GM04504 (cell line): ENCODE measurements at places on chromosomes 5 and 9.

GRCh38 chr9:130446101-130446861 is 1.5 kb downstream of the ASS1 start:
- DNase-seq, result peak; percentile 95

GRCh38 chr9:37503736-37504135 is 18.0 kb downstream of the POLR1E start:
- DNase-seq, result no peak

- no peak for DNase-seq
Measured at GRCh38 chr9:127509261-127509954, 58.1 kb downstream of the LRSAM1 start.

DNA sequence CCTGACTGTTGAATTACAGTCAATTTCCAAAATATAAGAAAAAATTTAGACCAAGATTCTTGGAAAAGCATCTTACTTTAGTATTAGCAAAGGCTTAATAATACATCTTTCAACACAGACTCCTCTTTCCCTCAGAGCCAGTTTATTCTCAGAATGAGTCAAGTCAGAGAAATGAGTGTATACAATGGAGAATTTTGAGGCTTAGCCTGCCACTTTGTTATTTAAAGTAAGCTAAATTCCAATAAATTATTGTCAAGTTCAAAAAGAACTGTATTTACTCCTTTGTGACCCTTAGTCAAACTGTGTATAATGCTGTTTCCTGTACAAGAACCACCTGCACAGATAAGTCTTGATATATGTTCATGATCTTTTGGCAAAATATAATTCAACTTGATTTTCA is 428.5 kb upstream of the ITGA1 start:
- DNase-seq, result no peak

GRCh38 chr5:87156631-87157030 is 111.1 kb upstream of the RASA1 start:
- no peak for DNase-seq

DNA sequence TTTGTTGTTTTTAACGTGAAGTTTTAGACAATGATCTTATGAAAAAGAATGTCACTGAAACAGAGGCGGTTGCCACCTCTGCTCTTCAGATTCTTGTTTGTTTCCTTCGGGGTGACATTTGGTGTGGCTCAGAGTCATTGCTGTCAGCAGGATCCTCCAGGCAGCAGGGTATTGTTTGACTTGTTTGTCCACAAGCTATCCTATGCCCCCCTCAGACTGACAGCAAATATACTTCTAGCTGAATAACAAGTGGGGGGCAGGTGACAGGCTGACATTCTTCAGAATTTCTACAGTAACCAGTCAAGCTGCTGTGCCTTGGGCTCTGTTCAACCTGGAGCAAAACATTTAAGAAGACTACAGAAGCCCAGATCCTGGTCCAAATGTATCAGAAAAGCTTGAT is 383.3 kb downstream of the YTHDC2 start:
- no peak for DNase-seq

GRCh38 chr5:156949424-156949823 is 13.6 kb downstream of the TIMD4 start:
- no peak for DNase-seq

DNA sequence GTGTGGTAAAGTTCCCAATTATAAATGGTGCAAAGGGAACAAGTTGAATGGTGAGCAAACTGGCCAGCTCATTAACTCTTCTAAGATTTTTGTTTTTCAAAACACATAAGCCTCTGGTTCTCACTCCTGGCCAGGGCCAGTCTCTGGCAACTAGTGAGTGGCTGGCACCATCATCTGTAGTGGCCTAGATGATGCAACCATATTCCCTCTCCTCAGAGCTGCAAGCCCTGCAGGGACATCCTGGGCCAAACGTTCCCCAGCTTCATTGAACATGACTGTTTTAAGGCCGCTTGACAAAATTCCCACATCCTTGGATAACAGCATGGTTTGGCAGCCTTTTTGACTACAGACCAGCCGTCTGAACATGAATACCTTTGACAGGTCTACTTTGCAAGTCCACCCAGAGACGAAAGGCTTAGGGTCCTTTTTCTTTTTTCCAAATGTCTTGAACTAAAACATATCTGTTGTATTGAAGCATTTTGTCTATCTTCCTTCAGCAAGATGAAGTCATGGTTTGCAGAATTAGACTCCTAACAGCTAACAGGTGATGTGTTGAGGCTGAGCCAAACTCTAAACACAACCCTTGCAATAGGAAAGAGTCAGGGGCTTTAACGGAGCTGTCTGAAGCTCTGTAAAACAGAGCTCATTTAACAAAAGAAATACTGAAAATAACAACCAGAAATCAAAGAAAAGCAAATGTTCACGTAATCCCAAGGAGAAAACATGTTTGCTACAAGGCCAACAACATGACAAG is 23.8 kb downstream of the MACROH2A1 start:
- no peak for DNase-seq

DNA sequence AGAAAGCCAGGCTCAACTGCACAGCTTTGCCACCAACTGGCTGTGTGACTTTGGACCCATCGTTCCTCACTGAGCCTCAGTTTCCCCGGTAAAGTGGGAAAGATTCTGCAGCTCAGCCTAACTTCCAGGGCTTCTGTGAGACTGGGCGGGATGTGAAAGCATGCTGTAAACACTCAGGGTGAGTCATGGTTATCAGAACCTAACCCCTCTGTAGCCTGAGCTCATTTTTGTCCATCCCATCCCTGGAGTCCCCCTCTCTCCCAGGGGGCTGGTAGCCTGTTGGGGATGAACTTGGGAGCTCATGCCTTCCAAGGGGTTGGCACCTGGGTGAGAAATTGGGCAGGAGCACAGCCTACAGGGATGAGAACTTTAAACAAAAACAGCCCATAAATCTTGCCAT is 2.3 kb downstream of the CCDC69 start:
- DNase-seq, result no peak

GRCh38 chr5:175745210-175745609 is 87.3 kb downstream of the HRH2 start:
- no peak for DNase-seq

GRCh38 chr5:74624931-74625505 is 15.5 kb downstream of the ENC1 start:
- no peak for DNase-seq

- no peak for DNase-seq
Measured at GRCh38 chr9:75454043-75454442, 365.7 kb downstream of the OSTF1 start.

GRCh38 chr9:120698766-120699165 is 15.5 kb downstream of the MEGF9 start:
- DNase-seq, result no peak

DNA sequence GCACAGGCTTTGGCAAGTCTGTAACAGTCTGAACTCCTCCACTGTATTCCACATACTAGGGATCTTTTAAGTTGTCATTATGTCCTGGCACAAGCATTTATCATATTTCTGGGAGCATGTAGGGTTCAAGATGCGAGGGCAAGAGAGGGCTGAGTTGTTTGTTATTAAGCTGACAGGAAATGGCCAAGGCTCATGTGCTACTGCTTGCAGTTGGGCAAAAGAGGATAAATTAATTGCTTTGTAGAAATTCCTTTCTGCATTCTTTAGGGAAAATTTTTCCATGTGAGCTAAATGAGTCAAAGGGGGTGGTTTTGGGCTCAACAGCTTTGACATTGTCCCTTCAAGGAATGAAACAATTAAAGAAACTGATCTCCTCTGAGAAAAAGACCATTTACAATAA is 35.4 kb downstream of the DOCK8 start:
- no peak for DNase-seq

DNA sequence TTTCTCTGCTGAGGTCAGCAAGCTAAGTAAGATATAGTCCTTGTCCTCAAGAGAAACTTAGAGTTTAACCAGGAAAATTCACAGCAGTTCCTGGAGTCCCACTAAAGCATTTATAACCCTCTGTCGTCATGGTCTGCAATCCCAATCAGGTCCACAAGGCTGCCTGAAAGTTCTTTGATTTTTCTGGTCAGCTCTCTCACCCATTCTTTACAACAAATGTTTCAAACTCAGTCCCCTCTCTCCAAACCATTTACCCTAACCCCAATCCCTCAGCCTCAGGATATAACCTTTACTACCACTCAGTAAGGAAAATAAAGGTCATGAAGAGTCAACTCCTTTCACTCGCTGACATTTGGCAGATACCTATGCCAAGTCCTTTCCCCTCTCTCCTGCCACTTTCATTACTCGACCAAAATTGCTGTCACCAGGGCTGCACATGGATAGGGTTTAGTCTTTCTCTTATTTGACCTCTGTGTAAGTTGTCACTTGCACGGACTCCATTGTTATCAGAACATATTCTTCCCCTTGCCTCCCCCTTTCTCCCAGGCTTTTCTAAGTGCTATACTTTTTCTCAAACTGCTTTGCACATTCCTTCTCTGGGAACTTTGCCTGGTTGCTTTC is 936.6 kb downstream of the NR2F1-AS1 start:
- DNase-seq, result no peak

- no peak for DNase-seq
Measured at GRCh38 chr5:53643445-53643844, 83.0 kb downstream of the NDUFS4 start.

- DNase-seq, result no peak
Measured at GRCh38 chr5:75460942-75461610, 50.4 kb downstream of the CERT1 start.

DNA sequence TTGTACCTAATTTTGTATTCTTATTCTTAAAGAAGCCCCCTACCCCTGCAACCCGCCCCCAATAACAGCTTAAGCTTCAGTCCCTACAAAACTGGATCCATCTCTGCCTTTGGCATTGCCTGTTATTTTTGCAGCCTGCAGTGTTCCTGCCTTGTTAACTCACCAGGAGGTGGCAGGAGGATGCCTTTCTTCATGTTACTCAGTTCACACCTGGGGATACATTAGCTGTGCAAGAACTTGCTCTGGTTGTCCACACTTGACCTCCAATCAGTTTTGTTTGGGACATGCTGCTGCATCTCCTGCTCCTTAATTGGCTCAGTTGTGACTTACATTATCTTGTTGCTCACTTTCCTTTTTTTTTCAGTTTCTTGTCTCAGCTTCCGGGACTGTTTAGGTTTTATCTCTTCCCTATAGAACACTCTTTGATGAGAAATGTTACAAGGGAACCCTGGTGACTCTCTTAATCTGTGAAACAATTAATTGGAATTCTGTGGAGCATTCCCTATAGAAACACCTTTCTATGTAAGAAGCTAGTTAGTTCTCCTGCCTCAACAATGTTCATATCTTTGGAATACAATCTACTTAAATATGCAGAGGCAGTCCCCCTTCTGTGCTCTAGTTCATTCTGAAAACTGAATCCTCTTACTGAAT is 467.7 kb upstream of the ACO1 start:
- no peak for DNase-seq

DNA sequence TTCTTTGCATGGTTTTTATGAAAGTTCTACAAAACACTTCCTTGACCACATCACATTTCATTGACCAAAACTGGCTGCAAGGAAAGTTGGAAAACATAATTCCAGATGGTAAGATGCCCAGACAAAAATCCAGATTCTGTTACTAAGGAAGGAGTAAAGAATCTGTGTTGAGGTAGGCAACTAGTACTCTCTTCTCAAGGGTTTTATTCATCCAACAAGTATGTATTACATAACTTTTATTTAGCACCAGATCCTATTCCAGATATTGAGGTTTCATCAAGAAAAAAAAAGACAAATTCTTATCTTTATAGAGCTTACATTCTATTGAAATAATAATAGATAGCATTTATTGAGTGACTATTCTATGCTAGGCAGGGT is 43.2 kb upstream of the UGCG start:
- no peak for DNase-seq

DNA sequence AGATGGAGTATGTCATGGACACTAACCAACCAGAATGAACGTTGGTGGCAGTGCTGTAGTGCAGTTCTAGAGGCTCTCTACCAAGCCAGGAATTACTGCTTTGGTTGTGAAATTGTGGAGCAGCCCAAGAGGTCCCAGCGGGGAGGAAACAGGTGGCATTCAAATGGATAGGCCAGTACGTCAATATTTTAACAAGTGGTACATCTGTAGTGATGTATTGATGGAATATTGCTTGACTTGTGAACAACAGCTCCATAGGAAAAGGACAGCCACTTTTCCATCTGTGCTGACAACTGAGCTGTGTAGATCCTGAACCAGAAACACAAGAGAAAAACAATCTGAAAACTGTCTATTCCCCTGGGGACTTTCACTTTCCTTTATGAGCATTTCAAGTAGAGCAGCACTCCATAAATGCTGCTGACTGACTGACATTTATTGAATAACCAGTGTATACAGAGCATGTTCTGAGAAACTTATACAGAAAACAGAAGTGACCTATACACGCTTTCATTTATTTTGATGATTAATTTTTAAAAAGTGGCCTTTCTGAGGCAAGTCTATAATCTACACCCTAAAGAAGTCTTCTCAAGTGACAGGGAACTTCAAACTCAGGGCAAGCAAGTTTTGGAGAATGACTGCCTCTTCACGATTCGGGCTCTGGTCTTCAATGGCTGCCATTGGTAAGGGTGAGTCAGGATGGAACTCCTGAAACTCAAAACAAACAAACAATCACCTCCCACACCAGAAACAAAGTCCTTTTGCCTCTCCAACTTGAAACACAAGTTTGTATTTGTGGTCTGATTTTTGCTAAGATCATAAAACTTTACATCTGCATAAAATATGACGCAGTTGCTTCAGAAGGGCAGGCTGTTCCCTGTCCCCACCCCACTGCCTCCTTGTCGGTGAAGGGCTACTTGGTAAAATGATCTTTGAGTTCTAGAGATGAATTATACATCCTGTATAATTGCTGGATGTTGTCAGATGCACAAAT is 362.4 kb downstream of the NDUFS4 start:
- DNase-seq, result no peak

DNA sequence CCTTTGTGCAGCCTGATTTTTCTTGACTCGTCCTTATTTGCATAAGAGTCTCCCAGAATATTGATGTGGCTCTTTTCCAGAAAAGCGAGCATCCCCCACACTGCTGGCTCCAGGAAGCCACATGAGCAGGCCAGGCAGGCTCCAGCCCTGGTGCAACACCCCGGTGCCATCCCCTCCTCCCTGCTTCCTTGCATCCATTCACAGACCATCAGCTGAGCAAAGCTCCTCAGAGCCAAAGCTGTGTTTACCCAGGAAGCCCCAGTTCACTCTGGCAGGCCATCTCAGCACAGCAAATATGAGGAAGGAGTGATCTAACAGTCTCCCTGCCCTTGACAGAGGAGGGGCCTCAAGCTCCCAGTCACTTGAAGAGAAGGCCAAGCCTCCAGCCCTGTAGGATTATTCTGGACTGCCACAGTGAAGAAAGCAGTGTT is 34.4 kb downstream of the INSYN2B start:
- peak; percentile 89 for DNase-seq

DNA sequence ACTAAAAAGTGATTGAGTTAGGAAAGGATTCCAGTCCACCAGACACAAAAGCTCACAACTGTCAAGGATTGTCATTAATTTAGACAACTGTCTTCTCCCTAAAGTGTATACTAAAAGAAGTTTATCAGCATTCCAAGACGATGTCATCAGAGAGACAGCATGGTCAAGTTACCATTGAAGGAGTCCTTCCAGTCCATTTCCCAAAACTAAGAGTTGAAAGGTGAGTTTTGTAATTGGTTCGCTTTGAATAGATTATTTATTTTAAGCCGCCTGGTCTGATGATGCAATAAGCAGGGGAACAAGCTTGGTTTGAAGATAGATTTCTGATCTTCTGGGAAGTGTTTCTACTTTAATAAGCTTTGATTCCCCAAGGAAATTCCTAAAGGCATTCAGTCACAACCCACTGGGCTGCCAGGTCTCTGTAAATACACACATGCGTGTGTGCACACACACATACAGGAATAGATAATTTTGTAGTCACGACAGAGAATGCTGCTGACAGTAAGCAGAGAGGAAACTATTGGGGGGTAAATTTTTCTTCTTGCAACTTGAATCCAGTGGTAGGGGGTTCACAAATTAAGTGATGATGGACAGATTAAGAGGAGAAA is 234.8 kb downstream of the PIK3R1 start:
- no peak for DNase-seq

GRCh38 chr9:134891713-134892112 is 11.1 kb downstream of the FCN2 start:
- no peak for DNase-seq
